ENCODE measurements at places on chromosomes 1 and 21. TPM values are rescaled to one million over a fixed set of nuclear protein-coding genes. Genes with fewer than 3 reads are reported as not detected.
A peak's percentile ranks its signal among the peaks of the same experiment; 100 is the strongest.

Gene USF1
- total RNA-seq = 46.5 TPM

- no peak for DNase-seq
Measured at GRCh38 chr1:46302641-46303037, 777 bp downstream of the LRRC41 start.

DNA sequence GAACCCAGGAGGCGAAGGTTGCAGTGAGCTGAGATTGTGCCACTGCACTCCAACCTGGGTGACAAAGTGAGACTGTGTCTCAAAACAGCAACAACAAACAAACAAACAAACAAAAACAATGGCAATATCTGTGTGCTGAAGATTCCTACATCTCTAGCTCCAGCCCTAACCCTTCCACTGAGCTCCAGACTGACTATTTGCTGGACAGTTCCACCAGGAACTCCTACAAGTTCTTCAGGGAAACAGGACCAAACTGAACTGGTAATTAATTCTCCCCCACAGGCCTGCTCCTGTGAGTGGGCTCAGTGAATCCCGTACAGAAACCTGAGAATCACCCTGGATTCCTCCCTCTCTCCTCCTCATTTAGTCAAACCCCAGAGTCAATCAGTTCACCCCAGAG, 1.5 kb downstream of the SERPINC1 start:
- DNase-seq = no peak

- no peak for DNase-seq
Measured at GRCh38 chr1:204571128-204571527, 54.9 kb downstream of the MDM4 start.

GRCh38 chr1:223535319-223535718, 130.2 kb downstream of the CAPN8 start:
- DNase-seq = no peak

Gene TSTD1
- total RNA-seq = 49.7 TPM

DNA sequence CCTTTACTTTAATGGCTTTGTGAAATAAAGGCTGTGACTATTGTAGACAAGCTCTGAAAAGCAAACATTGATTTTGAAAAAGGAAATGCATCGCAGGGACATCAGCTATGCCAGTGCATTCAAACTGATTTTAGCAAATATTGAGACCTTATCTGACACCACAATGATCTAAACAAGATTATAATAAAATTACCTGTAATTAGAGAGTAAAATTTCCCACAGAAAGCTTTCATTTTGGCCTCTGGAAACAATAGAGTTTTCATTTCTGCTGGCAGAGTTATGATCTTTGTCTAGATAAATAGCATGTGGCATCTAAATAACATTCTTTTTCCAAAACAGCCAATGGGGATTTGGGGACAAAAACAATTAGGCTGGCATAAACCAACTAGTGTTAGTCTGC, 650.4 kb upstream of the PRMT6 start:
- no peak for DNase-seq

DNA sequence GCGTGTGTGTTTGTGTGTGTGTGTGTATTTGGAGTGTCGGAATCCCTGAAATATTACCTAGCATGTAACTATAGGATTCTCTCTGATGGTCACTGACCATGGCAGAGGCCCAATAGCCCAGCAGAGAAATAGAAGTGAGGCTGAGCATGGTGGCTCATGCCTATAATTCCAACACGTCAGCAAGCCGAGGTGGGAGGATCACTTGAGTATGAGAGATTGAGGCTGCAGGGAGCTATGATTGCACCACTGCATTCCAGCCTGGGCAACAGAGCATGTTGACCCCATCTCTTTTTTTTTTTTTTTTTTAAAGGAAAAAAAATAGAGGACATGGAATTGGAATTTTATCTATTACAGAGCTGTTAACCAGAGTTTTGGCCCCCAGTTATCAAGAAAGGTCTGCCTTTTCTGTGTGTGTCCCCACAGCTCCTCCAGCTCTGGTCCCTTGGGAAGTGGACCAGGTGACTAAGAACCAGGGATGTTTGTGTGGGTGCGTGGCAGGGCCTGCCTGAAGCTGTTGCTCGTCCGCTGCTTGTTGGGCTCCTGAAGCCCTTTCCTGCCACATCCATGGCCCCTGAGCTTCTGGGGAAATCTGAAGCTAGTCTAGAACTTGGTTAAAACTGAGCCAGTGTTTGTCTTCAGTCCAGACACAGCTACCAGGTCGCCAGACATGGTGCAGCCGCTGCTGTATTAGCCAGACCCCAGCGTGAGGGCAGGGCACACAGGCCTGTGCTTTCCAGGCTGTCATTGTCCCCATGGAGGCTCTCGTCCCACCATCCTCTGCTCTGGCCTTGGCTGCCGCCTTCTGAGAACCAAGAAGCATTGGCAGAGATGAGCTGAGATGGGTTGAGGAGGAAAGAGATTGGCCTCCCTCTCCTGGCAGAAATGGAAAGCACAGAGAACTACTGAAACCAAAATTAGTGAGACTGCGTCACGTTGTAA, 25.5 kb downstream of the CAPN9 start:
- DNase-seq = no peak

Gene SEC16B
- not detected for total RNA-seq

GRCh38 chr21:31560479-31560878, 99.0 kb upstream of the SOD1 start:
- no peak for DNase-seq

Gene VANGL2
- 0.02 TPM for total RNA-seq

Gene LRRC71
- not detected for total RNA-seq

- no peak for DNase-seq
Measured at GRCh38 chr1:195866781-195867222, 741.4 kb downstream of the KCNT2 start.

Gene MCOLN2
- total RNA-seq = 92.3 TPM

Gene WDR64
- not detected for total RNA-seq

Gene OR6N1
- total RNA-seq = not detected

GRCh38 chr1:158087320-158087927, 93.3 kb upstream of the CD1D start:
- peak; percentile 70 for DNase-seq

Gene HFM1
- total RNA-seq = not detected

Gene SLFNL1
- 0.14 TPM for total RNA-seq

Gene UTP11
- 111 TPM for total RNA-seq

- no peak for DNase-seq
Measured at GRCh38 chr1:231383159-231383860, 38.8 kb downstream of the EGLN1 start.

- DNase-seq = no peak
Measured at GRCh38 chr1:231940701-231941100, 314.1 kb downstream of the DISC1 start.

Gene NGF
- total RNA-seq = not detected

Gene CLCA1
- total RNA-seq = not detected

Gene TSPEAR
- not detected for total RNA-seq

Gene MYOC
- not detected for total RNA-seq

Gene INTS3
- total RNA-seq = 63.1 TPM

Gene LCE2C
- total RNA-seq = not detected

Gene TMEM82
- total RNA-seq = not detected
